ENCODE measurements at places on chromosomes 4 and X. TPM values are rescaled to one million over a fixed set of nuclear protein-coding genes. Genes with fewer than 3 reads are reported as not detected.

The METTL14 gene
- 13.0 TPM for total RNA-seq

The SH3RF1 gene
- total RNA-seq = 44.0 TPM

The USP51 gene
- 7.1 TPM for total RNA-seq

The TMEM31 gene
- total RNA-seq = 0.39 TPM

The USP26 gene
- not detected for total RNA-seq

The ADGRG2 gene
- 0.22 TPM for total RNA-seq

The STBD1 gene
- total RNA-seq = 2.9 TPM

The RP2 gene
- total RNA-seq = 12.4 TPM

The TCEAL5 gene
- not detected for total RNA-seq

The CDS1 gene
- 22.9 TPM for total RNA-seq

The GPRIN3 gene
- total RNA-seq = not detected

The ADGRG4 gene
- under 0.01 TPM for total RNA-seq

The CT45A2 gene
- total RNA-seq = not detected

The ACTRT1 gene
- total RNA-seq = not detected

The DCAF4L1 gene
- 0.11 TPM for total RNA-seq

The PDE6B gene
- total RNA-seq = 5.0 TPM

The ERVMER34-1 gene
- 0.33 TPM for total RNA-seq

The SLC49A3 gene
- total RNA-seq = 3.9 TPM

The ADH1C gene
- not detected for total RNA-seq

The PRPS1 gene
- 22.0 TPM for total RNA-seq

The TLR2 gene
- under 0.01 TPM for total RNA-seq

The RBMXL3 gene
- not detected for total RNA-seq

The COL25A1 gene
- total RNA-seq = not detected

The SOD3 gene
- total RNA-seq = 2.4 TPM

The NEXMIF gene
- total RNA-seq = under 0.01 TPM

The GAK gene
- 68.1 TPM for total RNA-seq

The C4orf51 gene
- total RNA-seq = not detected

The FRMPD3 gene
- total RNA-seq = 0.33 TPM

The SLC6A14 gene
- not detected for total RNA-seq

The DDIT4L gene
- not detected for total RNA-seq

The BEND2 gene
- not detected for total RNA-seq

The GAB3 gene
- total RNA-seq = 0.11 TPM

The HSFX4 gene
- not detected for total RNA-seq

The INPP4B gene
- total RNA-seq = 4.3 TPM

The TEX13B gene
- not detected for total RNA-seq
